ENCODE measurements at places on chromosomes 2 and 18.

DNA sequence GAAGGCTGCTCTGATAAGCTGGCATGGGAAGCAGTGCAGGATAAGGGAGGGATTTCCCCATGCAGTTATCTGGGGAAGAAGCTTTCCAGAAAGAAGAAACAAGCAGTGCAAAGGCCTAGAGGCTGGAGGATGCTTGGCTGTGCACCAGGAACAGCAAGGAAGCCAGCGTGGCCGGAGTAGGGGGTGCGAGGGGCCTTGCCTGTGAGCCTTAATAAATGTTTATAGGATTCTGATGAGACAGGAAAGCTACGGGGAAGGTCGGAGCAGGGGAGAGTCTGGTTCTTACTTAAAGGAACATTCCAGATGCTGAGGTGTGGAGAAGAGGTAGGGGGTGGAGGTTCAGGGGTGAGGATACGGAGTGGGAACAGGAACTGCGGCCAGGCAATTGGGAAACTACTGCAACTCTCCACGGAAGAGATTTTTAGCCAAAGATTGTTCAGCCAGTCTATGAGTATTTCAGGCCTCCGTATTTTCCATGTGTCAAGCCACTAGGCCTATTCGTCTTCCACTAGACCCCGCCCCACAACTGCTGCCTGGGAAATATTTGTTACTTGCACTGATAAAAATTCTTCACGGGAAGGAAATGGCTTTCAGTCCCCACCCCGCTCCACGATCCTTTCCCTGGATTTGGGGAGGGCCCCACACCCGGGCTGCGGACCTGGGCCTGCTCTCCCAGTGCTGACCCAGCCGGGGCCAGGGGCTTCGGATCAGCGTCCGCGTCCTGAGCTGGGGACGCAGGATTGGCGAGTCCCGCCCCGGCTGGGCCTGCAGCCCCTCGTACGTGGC, 516 bp downstream of the EIF2AK2 start:
- DNase-seq: peak; percentile 80

DNA sequence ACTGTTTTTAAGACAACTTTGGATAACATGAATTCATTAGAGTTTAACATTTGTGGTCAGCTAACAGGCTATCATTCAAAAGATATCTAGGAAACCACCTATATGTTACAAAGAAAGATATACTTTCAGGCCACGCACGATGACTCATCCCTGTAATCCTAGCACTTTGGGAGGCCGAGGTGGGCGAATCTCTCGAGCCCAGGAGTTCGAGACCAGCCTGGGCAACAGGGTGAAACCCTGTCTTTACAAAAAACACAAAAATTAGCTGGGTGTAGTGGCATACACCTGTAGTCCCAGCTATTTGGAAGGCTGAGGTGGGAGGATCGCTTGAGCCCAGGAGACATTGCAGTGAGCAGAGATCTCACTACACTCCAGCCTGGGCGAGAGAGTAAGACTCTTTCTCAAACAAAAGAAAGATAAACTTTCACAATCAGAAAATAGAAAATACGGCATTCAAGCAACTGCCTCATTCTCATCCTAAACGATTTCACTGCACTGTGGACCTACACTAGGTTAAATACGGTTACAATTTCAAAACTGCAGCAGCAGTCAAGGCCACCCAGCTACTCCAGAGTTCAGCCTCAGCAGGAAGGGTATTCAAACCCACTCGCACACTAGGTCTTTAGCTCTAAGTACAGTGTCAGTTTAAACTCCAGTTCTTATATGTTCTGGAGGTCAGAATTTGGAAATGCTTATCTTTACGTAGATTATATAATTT, 250.0 kb upstream of the SLC39A10 start:
- DNase-seq: no peak

DNA sequence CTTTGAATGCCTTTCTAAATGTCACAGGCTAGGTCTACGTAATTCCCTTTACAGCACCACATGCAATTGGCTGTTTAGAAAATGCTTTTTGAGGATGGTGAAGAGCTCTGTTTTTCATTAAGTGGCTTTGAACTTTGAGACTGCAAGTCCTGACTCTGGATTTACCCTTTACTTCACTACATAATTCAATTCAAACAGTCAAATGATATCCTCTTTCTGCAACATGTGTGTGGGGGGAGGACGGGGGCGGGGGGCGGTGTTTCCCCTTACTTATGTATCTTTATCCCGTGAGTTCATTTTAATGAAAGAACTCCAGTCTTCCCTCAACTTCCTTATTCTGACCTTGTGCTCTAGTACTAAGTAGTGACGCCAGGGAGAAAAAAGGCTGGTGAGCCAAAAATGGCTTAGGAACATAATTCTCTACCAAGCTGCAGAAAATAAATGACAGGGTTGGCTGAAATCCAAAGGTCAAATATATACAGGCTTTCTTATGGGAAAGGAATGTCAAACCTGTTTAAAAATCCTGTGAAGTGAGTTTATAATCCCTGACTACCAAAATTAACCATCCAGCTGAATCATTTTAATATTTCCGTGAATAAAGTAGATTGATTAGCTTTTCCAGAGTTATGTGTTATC, 119.6 kb downstream of the SLC8A1 start:
- peak; percentile 48 for DNase-seq

- DNase-seq: no peak
These were observed 15.4 kb downstream of the TNS1 start for GRCh38 chr2:217987391-217987790.

GRCh38 chr2:178422097-178422496, 28.9 kb downstream of the PRKRA start:
- DNase-seq: no peak

DNA sequence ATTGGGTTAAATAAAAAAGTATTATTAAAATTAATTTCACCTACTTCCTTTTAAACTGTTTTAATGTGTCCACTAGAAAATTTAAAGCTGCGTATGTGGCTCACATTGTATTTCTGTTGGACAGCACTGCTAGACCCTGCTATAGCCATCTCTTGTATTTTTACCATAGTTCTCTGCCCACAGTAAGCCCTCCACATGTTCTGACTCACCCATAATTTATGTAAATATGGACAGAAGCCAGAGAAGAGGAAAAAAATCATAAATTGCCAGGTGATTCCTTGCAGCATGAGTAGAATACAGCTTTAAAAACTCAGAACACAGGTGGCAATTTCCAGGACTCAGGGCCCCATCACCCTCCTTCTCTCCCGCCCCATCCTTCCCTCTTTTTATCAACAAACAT, 142.4 kb upstream of the MEX3C start:
- no peak for DNase-seq

- DNase-seq: peak; percentile 76
These were observed 181.6 kb downstream of the PARD3B start for GRCh38 chr2:204726831-204727230.

Measured in small intestine (tissue), 16 donors.